ENCODE measurements at places on chromosomes 2 and 18.

GRCh38 chr2:25159949-25160348 is 8.4 kb downstream of the POMC start:
- DNase-seq = no peak

- no peak for DNase-seq
Observed at GRCh38 chr2:104756118-104756517, 97.8 kb upstream of the POU3F3 start.

GRCh38 chr18:77151772-77152520 is 19.4 kb upstream of the MBP start:
- no peak for DNase-seq

DNA sequence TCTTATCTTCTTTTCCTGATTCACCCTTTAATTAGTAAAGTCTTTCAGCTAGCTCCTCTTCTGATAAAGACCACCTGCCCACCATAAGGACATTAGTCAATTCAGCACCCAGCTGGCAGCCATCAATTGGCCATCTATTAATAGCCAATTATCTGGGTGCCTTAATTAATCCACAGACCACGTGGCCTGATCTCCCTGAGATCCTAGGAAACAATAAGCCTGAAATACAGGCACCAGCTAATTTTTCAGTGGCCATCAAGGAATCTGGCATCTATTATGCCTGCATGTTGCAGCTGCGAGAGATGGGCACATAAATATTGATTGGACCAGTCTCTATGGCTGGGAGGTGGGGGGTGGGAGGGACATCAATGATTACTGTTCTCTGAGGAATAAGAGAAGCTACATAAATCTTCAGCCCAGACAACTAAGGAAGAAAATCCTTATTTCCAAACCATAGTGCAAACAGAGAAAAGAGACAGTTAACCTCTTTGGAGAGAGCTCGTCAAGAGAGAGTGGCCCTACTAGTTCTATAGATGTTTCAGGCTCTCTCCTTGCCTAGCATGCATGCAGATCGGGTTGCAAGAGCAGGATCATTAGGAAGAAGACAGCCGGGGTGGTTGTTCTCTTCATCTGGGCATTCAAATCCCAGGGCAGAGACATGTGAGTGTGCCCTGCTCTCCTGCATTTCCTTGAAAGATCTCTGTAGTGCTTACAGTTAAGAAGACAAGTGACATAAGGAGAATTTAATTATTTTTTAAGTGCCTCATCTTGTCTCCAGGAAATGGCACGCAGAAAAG is 8.7 kb downstream of the GALNT14 start:
- DNase-seq = no peak

DNA sequence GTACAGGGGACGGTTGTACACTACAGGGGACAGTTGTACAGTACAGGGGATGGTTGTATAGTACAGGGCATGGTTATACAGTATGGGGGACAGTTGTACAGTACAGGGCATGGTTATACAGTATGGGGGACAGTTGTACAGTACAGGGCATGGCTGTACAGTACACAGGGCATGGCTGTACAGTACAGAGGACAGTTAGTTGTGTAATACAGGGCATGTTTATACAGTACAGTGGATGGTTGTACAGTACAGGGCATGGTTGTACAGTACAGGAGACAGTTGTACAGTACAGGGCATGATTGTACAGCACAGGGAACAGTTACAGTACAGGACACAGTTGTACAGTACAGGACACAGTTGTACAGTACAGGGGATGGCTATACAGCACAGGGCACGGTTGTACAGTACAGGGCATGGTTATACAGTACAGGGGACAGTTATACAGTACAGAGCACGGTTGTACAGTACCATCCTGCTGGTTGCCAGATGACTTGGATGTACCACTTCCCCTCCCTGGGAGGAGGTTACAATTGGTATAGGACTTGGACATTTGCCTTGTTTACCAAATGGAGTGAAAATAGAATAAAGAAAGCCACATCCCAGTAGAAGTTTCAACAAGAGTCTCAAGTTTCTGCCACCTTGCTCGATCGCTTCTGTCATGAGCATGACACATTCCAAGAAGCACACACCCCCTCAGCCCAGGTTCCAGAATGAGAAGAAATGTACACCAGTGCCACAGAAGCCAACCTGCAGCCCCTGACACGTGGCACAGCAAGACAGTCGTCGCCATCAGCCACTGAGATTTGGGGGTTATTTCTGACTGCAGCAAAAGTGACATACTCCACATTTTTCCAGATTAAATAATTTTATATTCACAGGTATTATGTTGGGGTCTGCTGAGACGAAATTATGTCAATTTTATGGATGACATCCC is 16.0 kb downstream of the CYRIA start:
- DNase-seq = no peak

GRCh38 chr18:58861353-58861752 is 3.3 kb upstream of the ZNF532 start:
- peak; percentile 42 for DNase-seq

- DNase-seq = peak; percentile 29
Observed at GRCh38 chr2:21270708-21271122, 146.9 kb downstream of the TDRD15 start.

GRCh38 chr18:58216071-58216481 is 172.1 kb downstream of the NEDD4L start:
- DNase-seq = no peak

Measured in midbrain (tissue), 1 donor.